ENCODE measurements at places on chromosomes 11 and 22.

GRCh38 chr22:43745783-43746356, 66.2 kb downstream of the EFCAB6 start:
- no peak for DNase-seq

DNA sequence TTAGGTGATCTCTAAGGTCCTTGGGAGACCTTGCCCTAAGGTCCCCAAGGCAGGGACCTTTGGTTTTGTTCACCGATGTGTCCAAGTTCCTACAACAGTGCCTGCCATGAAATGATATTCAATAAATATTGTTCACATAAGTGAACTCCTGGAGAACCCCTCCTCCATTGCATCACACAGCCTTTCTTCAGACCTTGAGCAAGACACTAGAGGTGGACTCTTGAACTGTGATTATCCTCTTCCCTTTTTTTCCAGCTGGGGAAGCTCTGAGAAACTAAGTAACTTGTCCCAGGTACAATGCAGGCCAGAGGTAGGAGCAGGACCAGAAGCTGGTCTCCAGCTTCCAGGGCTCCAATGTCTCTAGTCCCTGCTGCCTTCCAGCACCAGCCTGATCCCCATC, 76.6 kb upstream of the LMO1 start:
- no peak for DNase-seq

GRCh38 chr11:101456812-101457211, 127.0 kb downstream of the TRPC6 start:
- no peak for DNase-seq

DNA sequence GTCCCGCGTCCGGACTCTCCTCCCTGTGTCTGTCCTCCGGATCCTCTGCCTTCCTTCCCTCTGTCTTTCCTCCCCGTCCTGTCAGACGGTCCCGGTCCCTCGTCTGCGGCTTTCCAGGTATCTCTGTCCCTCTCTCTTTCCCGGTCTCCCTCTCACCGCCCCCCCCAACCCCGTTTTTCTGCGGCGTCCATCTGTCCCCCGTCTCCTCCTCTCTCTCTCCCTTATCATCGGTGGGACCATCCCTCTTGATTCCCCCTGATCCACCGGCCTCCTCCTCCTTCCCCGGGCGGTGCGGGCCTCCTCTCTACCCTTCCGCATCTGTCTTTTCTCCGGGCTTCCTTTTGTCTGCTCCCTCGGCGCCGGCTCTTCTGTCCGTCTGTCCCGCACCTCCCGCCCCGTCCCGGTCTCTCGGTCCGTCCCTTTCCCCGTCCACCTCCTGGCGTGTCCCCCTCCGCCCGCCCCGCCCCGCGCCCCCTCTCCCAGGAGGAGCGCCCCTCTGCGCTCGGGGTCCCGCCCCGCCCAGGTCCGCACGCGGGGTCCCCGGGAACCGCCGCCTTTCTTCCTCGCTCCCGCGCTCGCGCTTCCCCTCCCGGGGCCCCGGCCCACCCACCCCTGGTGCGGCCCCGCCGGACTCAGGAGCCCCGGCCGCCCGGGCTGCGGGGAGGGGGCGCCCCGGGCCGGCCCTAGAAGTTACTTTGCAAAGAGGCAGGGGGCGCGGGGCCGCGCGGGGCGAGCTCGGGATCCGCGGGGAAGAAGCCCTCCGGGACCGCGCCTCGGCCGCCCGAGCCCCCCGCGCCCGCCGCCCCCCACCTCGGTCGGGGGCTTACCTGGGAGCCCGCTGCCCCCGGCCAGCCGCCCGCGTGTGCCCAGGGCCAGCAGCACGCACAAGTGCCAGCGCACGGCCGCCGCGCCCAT, 568 bp downstream of the SCUBE1 start:
- DNase-seq: no peak
